Smooth muscle cell of the pulmonary artery (primary cell): ENCODE measurements at places on chromosomes 16 and 17. TPM values are rescaled to one million over a fixed set of nuclear protein-coding genes. Genes with fewer than 3 reads are reported as not detected.

Gene CCL5
- total RNA-seq: 0.07 TPM in 1 of 2 replicates, not detected in the other

Gene ANKFN1
- 0.03 and 0.20 TPM in 2 replicates for total RNA-seq

Gene MEOX1
- 0.07 TPM in 1 of 2 replicates, not detected in the other for total RNA-seq

Gene ADAMTS18
- 1.2 and 23.2 TPM in 2 replicates for total RNA-seq

Gene KCTD19
- under 0.01 and 0.03 TPM in 2 replicates for total RNA-seq

Gene RNF222
- total RNA-seq: not detected in 2 replicates

Gene OTOP3
- not detected in 2 replicates for total RNA-seq

Gene KRT40
- total RNA-seq: not detected in 2 replicates

Gene CCL4
- total RNA-seq: not detected in 2 replicates

Gene CCDC154
- total RNA-seq: 0.33 and 0.96 TPM in 2 replicates

Gene DNAI2
- total RNA-seq: not detected in 2 replicates

Gene PLLP
- not detected in 2 replicates for total RNA-seq

Gene MYH2
- not detected in 2 replicates for total RNA-seq

Gene BCAR1
- 73.6 and 165 TPM in 2 replicates for total RNA-seq

Gene AHSP
- total RNA-seq: not detected in 2 replicates

Gene AOC2
- total RNA-seq: 0.79 and 0.85 TPM in 2 replicates

Gene HOXB1
- not detected in 2 replicates for total RNA-seq

Gene CCL14
- not detected in 2 replicates for total RNA-seq

Gene P2RX1
- total RNA-seq: 0.30 and 0.65 TPM in 2 replicates

Gene SRRM2
- total RNA-seq: 108 and 123 TPM in 2 replicates

Gene JUP
- total RNA-seq: 21.6 and 40.7 TPM in 2 replicates

Gene SHISA9
- 0.03 TPM in 1 of 2 replicates, not detected in the other for total RNA-seq

Gene GCGR
- not detected in 2 replicates for total RNA-seq

Gene CNTNAP1
- total RNA-seq: 57.2 and 112 TPM in 2 replicates

Gene TOX3
- not detected in 2 replicates for total RNA-seq

Gene NUDT21
- total RNA-seq: 59.6 and 129 TPM in 2 replicates

Gene PIK3R5
- total RNA-seq: 0.07 TPM in 1 of 2 replicates, not detected in the other

Gene NF1
- 79.4 and 98.5 TPM in 2 replicates for total RNA-seq

Gene NR1D1
- total RNA-seq: 4.7 and 6.2 TPM in 2 replicates

Gene TEKT5
- 0.07 and 0.13 TPM in 2 replicates for total RNA-seq

Gene IRX3
- 0.10 and 1.8 TPM in 2 replicates for total RNA-seq

Gene SYT17
- 0.46 and 0.63 TPM in 2 replicates for total RNA-seq

Gene BAHCC1
- 12.4 and 14.3 TPM in 2 replicates for total RNA-seq

Gene TMEM204
- 18.9 and 20.5 TPM in 2 replicates for total RNA-seq

Gene TMEM106A
- 5.5 and 6.5 TPM in 2 replicates for total RNA-seq

Gene CAPN15
- total RNA-seq: 28.5 and 48.7 TPM in 2 replicates

Gene SYNGR2
- total RNA-seq: 20.1 and 43.0 TPM in 2 replicates

Gene PSMC3IP
- total RNA-seq: 3.7 and 4.3 TPM in 2 replicates

Gene TMEM235
- total RNA-seq: not detected in 2 replicates

Gene ABCC3
- 18.2 and 29.7 TPM in 2 replicates for total RNA-seq

Gene EFCAB5
- 0.07 and 0.13 TPM in 2 replicates for total RNA-seq

Gene GPRC5B
- total RNA-seq: 2.7 and 7.3 TPM in 2 replicates

Gene PLA2G10
- total RNA-seq: not detected in 2 replicates

Gene GRIN2C
- 0.13 and 0.50 TPM in 2 replicates for total RNA-seq

Gene CCL18
- not detected in 2 replicates for total RNA-seq

Gene ATAD5
- 0.79 and 1.1 TPM in 2 replicates for total RNA-seq

Gene NOS2
- total RNA-seq: under 0.01 TPM in 1 of 2 replicates, not detected in the other

Gene NUPR1
- total RNA-seq: 25.6 and 31.5 TPM in 2 replicates

Gene CSF3
- total RNA-seq: 0.13 TPM in 1 of 2 replicates, not detected in the other
